ENCODE measurements at places on chromosomes 16 and 17. TPM values are rescaled to one million over a fixed set of nuclear protein-coding genes. Genes with fewer than 3 reads are reported as not detected.

DNA sequence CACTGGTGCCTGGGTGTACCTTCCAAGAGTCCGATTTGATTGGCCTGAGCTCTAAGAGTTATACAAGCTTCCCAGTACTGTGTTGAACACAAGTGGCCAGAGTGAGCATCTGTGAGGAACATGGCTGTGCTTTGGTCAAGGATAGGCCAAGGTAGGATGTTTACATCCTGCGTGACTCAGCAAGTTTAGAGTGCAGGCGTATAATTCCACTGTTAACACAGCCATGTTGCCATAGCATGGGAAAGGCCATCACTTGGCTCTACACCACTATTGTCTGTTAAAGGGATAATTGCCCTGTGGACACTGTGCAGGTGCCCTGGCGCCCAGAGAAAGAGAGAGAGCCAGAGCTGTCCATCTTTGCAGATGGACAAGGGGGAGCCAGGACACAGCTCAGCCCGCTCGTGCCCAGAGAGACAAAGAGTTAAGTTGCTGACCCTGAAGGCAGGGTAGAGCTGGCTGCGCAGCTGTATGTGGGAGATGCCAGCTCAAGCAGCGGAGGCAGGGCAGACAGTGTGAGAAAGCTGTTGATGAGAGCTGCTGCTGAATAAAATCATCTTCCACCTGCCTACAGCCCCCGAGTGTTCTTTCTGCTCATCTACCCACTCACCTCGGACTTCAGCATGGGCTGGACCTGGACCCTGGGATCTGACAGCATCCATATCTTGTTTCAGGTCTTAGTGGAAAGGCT, 11.7 kb downstream of the CFAP52 start:
- H3K4me3 ChIP-seq, result no peak overlapping the region
- no peak for DNase-seq
- H3K36me3 ChIP-seq, result no peaks in the 10 kb centered on the region
- no peak overlapping the region for H3K27ac ChIP-seq
- H3K27me3 ChIP-seq, result no peaks in the 10 kb centered on the region

GRCh38 chr16:14509675-14510132, 120.4 kb downstream of the PARN start:
- no peaks in the 10 kb centered on the region for H3K27me3 ChIP-seq
- no peak for DNase-seq
- H3K27ac ChIP-seq, result peak overlapping the region; percentile 23
- no peaks in the 10 kb centered on the region for H3K36me3 ChIP-seq
- H3K4me1 ChIP-seq, result no peaks in the 10 kb centered on the region

The FADS6 gene
- total RNA-seq, result not detected

DNA sequence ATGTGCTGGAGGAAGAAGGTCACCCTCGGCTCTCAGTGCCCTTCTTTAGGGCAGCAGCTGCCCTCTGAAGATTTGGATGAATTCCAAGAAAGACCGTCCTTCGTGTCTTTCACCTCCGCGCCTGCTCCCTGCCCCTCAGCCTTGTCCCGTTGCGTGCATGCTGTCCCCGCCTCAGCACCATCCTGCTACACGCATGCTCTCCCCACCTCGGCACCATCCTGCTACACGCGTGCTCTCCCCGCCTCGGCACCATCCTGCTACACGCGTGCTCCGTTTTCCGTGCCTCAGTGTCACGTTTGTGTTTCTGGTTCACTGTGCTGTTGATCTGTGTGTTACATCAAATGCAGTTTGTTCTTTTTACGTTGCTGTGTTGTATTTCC, 13.5 kb downstream of the ACSF3 start:
- no peaks in the 10 kb centered on the region for H3K4me1 ChIP-seq
- DNase-seq, result no peak
- H3K27ac ChIP-seq, result no peak overlapping the region
- no peaks in the 10 kb centered on the region for H3K27me3 ChIP-seq
- H3K36me3 ChIP-seq, result no peaks in the 10 kb centered on the region

- H3K36me3 ChIP-seq, result no peaks in the 10 kb centered on the region
- H3K4me3 ChIP-seq, result no peak overlapping the region
- H3K27me3 ChIP-seq, result no peaks in the 10 kb centered on the region
- H3K27ac ChIP-seq, result peak overlapping the region; percentile 94
- peaks cover 19% of the 10 kb centered on the region for H3K4me1 ChIP-seq
These were observed 24.0 kb downstream of the SPNS2 start for GRCh38 chr17:4522661-4523060.

The BOLA2 gene
- total RNA-seq, result 16.2 TPM

GRCh38 chr16:29974291-29975133, 844 bp downstream of the TAOK2 start:
- H3K27ac ChIP-seq, result peak overlapping the region; percentile 94
- peak overlapping the region; percentile 97 for H3K4me3 ChIP-seq
- no peak for DNase-seq
- no peaks in the 10 kb centered on the region for H3K27me3 ChIP-seq
- H3K36me3 ChIP-seq, result no peaks in the 10 kb centered on the region

DNA sequence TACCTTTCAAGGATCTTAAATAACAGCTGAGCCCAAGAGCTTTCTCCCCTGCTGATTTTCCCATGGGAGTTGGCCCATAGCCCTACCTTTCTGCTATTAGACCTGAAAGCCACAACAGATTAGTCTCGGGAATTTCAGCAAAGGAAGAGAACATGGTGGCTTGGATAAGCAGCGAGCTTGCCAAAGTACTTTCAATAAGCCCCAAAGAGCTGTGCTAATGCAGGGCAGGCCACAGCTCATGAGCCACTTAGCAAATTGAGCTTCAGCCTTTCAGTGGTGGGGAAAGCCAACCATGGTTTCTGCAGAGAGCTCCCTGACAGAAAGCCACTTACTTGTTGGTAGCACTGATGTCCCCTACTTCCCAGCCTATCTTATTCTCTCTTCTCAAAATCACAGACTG, 217.8 kb upstream of the IRX5 start:
- H3K27me3 ChIP-seq, result no peaks in the 10 kb centered on the region
- no peak overlapping the region for H3K4me3 ChIP-seq
- no peak for DNase-seq
- no peak overlapping the region for H3K27ac ChIP-seq
- no peaks in the 10 kb centered on the region for H3K4me1 ChIP-seq

The PTX4 gene
- total RNA-seq, result not detected

The WDR90 gene
- total RNA-seq, result 9.6 TPM

The TOP2A gene
- 2.5 TPM for total RNA-seq

DNA sequence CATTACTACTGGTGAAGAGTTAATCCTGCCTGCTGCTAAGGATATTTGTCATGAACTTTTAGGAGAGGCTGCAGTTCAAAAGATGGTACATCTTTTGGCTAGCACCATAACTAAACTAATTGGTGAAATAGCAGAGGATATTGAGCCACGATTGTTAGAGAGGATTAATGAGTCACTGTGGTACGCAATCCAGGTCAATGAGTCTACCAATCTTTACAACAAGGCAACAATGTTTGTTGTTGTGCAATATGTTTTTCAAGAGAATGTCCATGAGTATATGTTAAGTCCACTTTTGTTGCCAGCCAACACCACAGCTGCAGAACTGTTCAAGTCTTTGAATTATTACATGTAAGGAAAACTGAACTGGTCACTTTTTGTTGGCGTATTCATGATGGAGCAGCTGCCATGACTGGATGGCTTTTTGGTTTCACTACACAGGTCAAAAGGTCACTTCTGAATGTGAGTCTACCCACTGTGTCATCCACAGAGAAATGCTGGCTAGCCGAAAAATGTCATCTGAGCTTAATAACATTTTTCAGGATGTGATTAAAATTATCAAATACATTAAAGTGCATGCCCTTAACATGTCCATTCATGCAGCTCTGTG, 402.6 kb upstream of the KIF2B start:
- no peaks in the 10 kb centered on the region for H3K36me3 ChIP-seq
- no peaks in the 10 kb centered on the region for H3K4me1 ChIP-seq
- H3K27ac ChIP-seq, result no peak overlapping the region

- peak overlapping the region; percentile 58 for H3K4me3 ChIP-seq
- no peaks in the 10 kb centered on the region for H3K27me3 ChIP-seq
- H3K27ac ChIP-seq, result peak overlapping the region; percentile 93
- H3K4me1 ChIP-seq, result no peaks in the 10 kb centered on the region
- no peaks in the 10 kb centered on the region for H3K36me3 ChIP-seq
These were observed 706 bp downstream of the HLF start for GRCh38 chr17:55265311-55266021.

DNA sequence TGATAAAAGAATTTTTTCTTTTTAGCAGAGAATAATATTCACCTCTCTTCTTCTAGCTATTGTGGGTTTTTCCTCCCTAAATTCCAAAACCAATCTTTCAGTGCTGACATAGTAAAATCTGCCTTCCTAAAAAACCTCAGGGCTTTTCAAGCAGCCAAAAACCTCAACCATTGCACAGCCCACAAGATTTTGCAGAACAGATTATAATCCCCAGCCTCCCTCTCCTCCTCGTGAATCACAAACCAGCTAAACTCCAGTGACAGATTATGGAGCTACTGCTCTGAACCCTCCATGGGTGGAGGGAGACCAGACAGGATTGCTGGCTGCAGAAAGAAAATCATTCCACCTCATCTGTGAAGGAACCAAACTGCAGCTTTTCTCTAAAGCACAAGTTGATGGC, 341.6 kb downstream of the SOX9 start:
- no peak overlapping the region for H3K4me3 ChIP-seq
- no peaks in the 10 kb centered on the region for H3K4me1 ChIP-seq
- H3K27me3 ChIP-seq, result no peaks in the 10 kb centered on the region
- H3K36me3 ChIP-seq, result no peaks in the 10 kb centered on the region

The CFDP1 gene
- total RNA-seq, result 80.9 TPM

The PLD2 gene
- total RNA-seq, result 30.3 TPM

DNA sequence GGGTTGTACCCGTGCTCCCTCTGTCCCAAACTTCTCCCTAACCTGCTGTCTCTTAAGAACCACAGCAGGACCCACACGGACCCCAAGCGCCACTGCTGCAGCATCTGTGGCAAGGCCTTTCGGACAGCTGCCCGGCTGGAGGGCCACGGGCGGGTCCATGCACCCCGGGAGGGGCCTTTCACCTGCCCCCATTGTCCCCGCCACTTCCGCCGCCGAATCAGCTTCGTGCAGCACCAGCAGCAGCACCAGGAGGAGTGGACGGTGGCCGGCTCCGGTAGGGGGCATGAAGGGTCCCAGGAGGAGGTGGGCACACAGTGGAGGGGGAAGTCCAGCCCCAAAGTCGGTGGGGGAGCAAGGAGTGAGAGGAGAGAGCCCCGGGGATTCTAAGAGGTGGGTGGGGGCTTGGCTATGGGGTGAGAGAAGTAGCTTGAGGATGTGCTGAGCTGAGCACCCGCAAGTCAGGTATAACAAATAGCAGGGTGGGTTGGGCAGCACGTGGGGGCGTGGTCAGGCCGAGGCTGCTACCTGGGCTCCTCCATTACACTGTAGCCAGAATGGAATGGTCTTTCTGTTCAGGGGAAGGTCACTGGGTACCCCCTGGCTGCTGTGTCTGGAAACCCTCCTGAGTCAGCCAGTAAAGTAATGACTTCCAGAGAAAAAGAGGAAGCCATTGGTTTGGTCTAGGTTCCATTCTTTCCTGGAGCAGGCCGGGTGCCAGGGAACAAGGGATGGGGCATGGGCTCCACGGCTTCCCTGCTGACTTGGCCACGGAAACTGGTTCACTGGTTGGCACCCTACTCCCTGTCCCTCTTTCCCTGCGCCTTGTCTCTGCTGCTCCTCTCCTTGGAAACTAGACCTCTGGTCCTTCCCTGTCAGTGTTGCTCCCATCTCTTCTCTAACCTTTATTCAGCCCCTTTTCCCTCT, 7.1 kb downstream of the PRSS53 start:
- no peaks in the 10 kb centered on the region for H3K36me3 ChIP-seq
- no peak overlapping the region for H3K27ac ChIP-seq
- no peaks in the 10 kb centered on the region for H3K27me3 ChIP-seq

DNA sequence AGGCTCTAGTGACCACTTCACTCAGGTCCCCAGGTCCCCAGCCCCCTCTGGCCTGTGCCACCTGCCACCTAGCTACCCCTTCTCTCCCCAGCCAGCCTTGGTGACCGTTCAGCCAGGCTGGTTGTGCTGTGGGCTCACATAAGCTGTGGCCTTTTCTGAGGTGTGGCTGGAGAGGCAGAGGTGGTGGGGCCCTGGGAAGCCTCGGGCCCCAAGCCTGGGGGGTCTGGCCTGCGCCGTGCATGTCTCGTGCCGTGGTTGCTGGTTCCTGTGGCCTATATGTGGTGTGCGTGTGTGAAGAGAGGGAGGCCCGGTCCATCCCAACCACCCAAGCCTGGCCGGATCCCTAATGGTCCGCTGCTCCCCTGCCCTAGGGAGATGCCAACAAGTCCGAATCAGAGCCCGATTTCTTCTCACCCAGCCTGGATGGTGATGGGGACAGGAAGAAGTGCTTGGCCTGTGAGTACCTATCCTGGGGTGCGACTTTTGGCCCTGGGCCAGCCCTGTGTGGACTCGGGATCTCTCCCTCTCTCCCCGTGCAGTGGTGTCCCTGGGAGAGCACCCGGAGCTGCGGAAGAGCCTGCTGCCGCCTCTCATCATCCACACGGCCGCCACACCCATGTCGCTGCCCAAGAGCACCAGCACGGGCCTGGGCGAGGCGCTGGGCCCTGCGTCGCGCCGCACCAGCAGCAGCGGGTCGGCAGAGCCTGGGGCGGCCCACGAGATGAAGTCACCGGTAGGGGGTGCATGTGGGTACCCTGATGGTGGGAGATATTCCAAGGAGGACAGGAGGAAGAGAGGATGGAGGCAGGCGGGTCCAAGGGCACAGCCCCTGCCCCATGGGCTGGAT, 35.9 kb downstream of the CACNA1G start:
- no peaks in the 10 kb centered on the region for H3K27me3 ChIP-seq
- H3K4me1 ChIP-seq, result no peaks in the 10 kb centered on the region
- no peak overlapping the region for H3K4me3 ChIP-seq

DNA sequence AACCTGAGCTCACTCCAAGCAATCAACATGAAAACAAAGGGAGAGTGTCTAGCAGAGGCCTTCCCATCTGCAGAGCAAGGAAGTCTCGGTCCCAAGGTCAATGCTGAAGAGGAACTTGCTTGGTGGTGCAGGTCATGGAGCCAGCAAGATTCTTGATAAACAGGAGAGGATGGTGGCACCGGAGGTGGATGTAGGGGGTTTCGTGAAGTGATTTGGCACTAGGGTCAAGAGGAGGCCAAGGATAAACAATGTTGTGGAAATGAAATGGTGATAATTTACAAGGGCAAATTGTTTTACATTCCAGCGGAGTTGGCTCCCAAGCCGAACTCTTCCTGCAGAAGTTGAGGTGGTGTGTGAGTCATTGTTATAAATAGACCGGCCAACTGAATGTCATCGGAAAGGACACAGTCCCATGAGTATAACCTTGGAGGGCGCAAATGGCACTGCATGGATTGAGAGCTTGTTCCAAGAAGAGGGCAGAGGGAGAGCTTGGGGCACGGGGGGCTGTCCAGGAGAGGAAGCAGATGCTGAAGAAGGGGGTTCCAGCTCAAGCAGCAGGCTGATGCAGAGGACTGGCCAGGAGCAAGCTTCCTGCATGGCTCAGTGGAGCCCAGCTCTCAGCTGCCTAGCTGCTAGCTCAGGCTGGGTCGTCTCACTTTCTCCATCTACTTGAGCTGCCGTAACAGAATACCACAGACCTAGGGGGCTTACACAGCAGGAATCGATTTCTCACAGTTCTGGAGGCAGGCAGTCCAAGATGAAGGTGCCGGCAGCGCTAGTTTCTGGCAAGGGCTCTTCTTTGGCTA, 136.6 kb downstream of the COPRS start:
- H3K27me3 ChIP-seq, result no peaks in the 10 kb centered on the region
- no peak for DNase-seq
- H3K4me3 ChIP-seq, result no peak overlapping the region
- no peak overlapping the region for H3K27ac ChIP-seq

The TMEM132E gene
- total RNA-seq, result under 0.01 TPM

The EVPLL gene
- total RNA-seq, result not detected

- H3K36me3 ChIP-seq, result no peaks in the 10 kb centered on the region
- no peak for DNase-seq
- H3K27ac ChIP-seq, result no peak overlapping the region
- no peaks in the 10 kb centered on the region for H3K4me1 ChIP-seq
These were observed 14.7 kb downstream of the NXN start for GRCh38 chr17:964876-965275.

GRCh38 chr17:35086164-35086563, 22.7 kb upstream of the RFFL start:
- DNase-seq, result no peak
- no peaks in the 10 kb centered on the region for H3K36me3 ChIP-seq
- H3K27me3 ChIP-seq, result no peaks in the 10 kb centered on the region
- H3K4me3 ChIP-seq, result no peak overlapping the region

The PDE6G gene
- not detected for total RNA-seq

Measured in breast epithelium (tissue), 4 donors.